A172 (cell line): ENCODE measurements at places on chromosomes 4 and X. TPM values are rescaled to one million over a fixed set of nuclear protein-coding genes. Genes with fewer than 3 reads are reported as not detected.

GUCY1A1 gene
- 0.05 and 2.9 TPM in 2 replicates for total RNA-seq

DDIT4L gene
- total RNA-seq: 2.1 and 2.2 TPM in 2 replicates

HSFX4 gene
- not detected in 2 replicates for total RNA-seq

MYOZ2 gene
- 0.10 TPM in 1 of 2 replicates, not detected in the other for total RNA-seq

TEX13B gene
- total RNA-seq: not detected in 2 replicates

CYP2U1 gene
- 13.1 and 15.7 TPM in 2 replicates for total RNA-seq

CFAP47 gene
- 0.17 and 0.26 TPM in 2 replicates for total RNA-seq

DGKK gene
- not detected in 2 replicates for total RNA-seq

KCND1 gene
- 0.67 and 0.91 TPM in 2 replicates for total RNA-seq

APOOL gene
- total RNA-seq: 8.3 and 14.1 TPM in 2 replicates

HSFX2 gene
- total RNA-seq: not detected in 2 replicates

FANCB gene
- total RNA-seq: 15.2 TPM in 2 replicates

ALB gene
- not detected in 2 replicates for total RNA-seq

TBX22 gene
- total RNA-seq: not detected in 2 replicates

CCKAR gene
- not detected in 2 replicates for total RNA-seq

YIPF7 gene
- not detected in 2 replicates for total RNA-seq

TMPRSS11D gene
- total RNA-seq: not detected in 2 replicates

VGLL1 gene
- total RNA-seq: not detected in 2 replicates

PLS3 gene
- 72.6 and 80.5 TPM in 2 replicates for total RNA-seq

GRCh38 chr4:23365086-23365485 lies 524.8 kb downstream of the PPARGC1A start:
- DNase-seq: no peak

DNA sequence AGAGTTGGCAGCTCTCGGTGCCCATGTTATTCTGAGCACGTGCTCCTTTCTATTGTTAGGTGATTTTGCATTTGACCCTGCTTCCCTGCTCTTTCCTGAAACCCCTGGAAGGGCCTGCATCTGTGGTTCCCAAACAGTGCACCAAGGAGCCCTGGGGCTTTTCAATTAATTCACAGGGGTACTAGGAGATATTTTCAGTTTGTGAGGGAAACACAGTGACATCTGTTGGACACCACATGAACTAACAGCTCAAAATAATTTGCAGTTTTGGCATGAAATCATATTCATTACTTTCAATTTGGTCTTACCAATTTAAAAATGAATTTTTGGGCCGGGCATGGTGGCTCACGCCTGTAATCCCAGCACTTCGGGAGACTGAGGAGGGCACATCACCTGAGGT lies 156.6 kb downstream of the GATB start:
- peak; percentile 19 for DNase-seq

DNA sequence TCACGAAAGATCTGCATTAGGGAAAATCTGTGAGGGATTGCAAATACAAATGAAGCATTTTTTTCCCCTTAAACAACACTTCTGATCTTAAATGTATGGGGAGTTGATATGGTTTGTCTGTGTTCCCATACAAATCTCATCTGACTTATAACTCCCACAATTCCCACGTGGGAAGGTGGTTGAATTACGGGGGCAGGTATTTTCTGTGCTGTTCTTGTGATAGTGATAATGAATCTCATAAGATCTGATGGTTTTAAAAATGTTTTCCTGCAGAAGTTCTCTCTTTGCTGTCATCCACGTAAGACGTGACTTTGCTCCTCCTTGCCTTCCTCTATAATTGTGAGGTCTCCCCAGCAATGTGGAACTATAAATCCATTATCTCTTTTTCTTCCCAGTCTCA lies 107.4 kb upstream of the KCNIP4 start:
- no peak for DNase-seq

- no peak for DNase-seq
Measured at GRCh38 chrX:106479920-106480319, 131.9 kb upstream of the RADX start.

DNA sequence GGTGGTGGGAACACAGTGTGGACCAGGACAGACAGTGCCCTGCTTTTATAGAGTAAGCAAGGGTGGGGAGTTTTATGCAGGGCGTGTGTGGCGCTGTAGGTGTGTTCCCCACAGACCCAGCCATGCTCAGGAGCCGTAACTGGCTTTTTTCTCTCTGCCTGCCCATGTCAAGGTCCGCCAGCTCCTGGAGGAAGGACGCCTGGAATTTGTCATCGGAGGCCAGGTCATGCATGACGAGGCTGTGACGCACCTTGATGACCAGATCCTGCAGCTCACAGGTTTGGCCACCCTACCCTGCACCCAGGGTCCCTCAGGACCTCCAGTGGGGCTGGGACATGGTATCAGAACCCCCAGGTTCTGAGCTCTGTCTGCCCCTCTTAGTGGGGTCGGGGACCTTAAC lies 3.2 kb downstream of the MAN2B2 start:
- no peak for DNase-seq

DNA sequence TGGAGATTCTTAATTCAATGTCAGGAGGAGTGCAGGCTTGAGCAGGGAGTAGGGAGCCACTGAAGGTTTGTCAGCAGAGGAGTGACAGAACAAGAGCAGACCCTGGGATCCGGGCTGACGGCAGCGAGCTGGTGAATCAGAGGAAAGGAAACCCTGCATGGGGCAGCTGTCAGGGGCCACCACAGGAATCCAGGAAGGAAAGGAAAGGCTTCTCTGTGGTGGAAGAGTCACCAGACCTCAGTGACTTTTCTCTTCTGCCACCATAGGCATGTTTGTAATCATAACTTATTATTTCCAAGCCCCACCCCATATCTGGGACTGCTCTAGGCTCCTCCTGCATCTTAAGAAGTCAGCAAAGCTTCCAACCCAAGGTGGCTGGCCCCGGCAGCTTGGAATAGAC lies 150.9 kb downstream of the BCOR start:
- peak; percentile 93 for DNase-seq

DNA sequence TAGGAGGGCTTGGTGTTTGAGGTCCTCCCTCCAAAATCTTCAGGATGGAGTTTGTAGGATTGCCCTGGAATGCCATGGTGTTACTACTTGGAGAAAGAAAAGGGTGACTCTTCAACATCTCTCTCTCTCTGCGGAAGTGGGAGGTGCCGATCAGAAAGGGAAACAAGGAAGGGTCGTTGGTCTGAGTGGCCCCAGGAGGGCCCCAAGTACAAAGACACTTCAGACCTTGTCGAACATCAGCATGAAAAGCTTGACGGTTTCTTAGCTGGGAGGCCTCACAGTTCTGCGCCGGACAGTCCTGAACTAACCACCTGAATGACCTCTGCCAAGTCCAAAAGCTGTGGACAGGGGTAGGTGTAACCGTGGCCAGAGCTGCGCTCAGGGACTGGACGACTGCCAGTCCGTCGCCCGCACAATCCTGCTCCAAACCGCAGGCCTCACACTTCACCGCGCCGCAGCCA lies 646 bp upstream of the GSX2 start:
- DNase-seq: no peak

- no peak for DNase-seq
Measured at GRCh38 chr4:60432911-60433310, 767.2 kb upstream of the ADGRL3 start.

GRCh38 chr4:54050214-54050904 lies 14.0 kb downstream of the CHIC2 start:
- peak; percentile 49 for DNase-seq

- no peak for DNase-seq
Measured at GRCh38 chr4:142085513-142086292, 449.3 kb downstream of the IL15 start.

DNA sequence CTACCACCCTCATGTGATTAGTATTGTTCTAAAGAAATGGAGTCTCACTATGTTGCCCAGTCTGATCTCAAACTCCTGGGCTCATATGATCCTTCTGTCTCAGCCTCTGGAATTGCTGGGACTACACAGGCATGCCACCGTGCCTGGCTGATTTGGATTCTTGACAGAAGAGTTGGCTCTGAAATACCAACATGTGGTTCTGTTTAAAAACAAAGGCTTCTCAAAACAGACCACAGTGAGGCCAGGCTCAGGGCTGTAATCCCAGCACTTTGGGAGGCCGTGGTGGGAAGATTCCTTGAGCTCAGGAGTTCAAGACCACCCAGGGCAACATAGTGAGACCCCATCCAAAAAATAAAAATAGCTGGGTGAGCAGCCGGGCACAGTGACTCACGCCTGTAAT lies 126.7 kb downstream of the DHRSX start:
- no peak for DNase-seq

- no peak for DNase-seq
Measured at GRCh38 chr4:176193938-176194337, 1.4 kb downstream of the SPATA4 start.

DNA sequence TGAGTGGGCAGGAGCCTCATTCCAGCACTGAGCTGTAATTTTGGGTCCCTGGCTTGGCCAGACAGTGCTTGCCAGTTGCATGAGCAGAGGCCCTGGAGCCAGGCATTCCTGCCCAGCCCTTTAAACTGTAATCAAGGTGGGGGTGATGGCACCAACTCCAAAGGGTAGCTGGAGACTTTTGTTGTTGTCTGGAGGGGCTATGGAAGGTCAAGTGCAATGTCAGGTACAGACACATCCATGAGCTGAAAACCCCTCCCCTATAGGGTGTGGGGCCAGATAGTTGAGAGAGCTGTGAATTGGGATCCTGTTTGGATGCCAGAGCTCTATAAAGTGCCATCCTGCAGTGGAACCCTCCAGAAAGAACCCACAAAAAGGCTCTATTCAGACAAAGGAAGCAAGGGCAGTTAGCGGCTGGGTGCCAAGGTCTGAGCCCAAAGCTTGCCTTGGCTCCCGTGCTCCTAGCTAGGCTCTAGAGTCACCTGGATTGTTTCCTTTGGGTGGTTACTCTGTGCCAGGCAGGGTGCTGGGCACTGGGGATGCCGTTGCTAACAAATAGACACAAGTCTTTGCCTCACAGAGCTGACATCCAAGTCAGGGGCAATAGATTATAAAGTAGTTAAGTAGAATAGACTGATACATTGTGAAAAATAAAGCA lies 163.0 kb downstream of the EFNB1 start:
- no peak for DNase-seq

GRCh38 chr4:84032372-84032771 lies 466.7 kb downstream of the NKX6-1 start:
- no peak for DNase-seq

DNA sequence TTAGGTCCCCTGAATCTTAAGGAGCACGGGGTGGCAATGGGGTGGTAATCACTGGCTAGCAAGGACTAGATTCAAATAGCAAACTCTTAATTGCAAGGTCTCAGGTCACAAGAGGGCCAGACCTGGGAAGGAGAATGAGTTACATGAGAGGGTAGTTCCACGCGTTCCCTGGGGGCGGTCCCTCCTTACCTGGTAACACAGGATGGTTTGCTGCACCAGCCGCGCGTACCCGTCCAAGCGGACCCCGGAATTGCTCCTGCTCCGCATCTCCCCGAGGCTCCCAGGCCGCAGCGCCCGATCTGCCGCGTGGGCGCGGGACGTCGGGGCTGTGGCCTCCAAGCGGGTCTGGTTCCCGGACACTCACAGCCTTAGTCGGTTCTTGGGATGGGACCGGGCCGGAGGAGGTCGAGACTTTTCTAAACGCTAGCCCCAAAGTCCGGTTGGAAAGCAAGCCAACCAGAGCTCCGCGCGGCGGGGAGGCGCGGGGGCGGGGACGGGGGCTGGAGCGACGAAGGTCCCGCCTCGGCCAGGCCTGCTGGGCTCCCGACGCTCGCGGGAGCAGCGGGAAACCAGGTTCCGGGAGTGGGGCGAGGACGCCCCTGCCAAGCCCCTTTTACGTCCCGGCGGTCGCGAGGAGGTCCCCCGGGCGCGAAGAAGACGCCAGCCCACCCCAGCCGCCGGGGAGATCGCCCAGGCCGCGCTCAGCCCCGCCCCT lies at the start of gene PHKA2:
Gene PHKA2, minus strand, starts transcription at position 449 of the 715 bp plus-strand sequence. Its CDS starts 182 bp downstream, at position 267.
- peak; percentile 30 for DNase-seq

- DNase-seq: peak; percentile 66
Measured at GRCh38 chr4:112938461-112939058, 110.9 kb upstream of the ANK2 start.

GRCh38 chrX:100911731-100912130 lies 17.0 kb downstream of the XKRX start:
- DNase-seq: no peak

GRCh38 chr4:17189401-17189720 lies 290.9 kb upstream of the LDB2 start:
- DNase-seq: no peak

GRCh38 chrX:129449148-129449547 lies 74.1 kb downstream of the SMARCA1 start:
- no peak for DNase-seq

- peak; percentile 82 for DNase-seq
Measured at GRCh38 chrX:153726286-153727122, 1.8 kb downstream of the ABCD1 start.

- DNase-seq: no peak
Measured at GRCh38 chr4:120293341-120293740, 226.7 kb upstream of the MAD2L1 start.

DNA sequence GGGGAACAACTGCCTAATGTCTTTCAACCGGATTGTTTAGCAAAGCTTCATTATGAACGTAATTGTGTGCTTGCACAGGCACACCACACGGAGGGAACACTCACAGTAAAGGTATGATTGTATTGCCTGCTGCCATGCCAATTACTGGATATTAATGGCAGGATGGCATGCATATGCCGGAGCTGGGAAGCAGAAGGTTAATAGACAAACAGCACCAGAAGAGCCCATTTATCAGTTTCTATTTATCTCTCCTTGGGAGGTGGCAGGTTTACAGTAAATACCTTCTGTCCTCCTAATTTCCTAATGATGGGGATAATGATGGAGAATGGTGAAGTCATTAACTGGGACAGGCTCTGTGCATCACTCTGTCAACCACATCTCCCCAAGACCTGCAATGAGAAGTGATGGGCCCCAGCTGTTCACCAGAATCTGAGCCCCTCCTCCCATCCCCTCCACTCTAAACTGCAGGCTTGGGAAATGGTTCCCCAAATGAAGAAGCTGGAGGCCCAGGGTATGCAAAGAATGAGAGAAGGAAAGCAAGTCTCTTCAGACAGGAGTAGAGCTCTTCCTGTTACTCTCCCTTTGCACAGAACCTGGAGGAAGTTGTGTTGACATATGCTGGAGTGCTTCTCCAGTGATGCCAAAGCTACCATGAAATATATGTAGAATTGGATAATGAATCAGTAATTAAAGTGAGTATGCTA lies 160.8 kb downstream of the NAA11 start:
- DNase-seq: no peak

- DNase-seq: no peak
Measured at GRCh38 chr4:128802680-128803628, 6.5 kb upstream of the JADE1 start.

GRCh38 chr4:46484881-46485280 lies 95.0 kb upstream of the GABRA2 start:
- no peak for DNase-seq

- no peak for DNase-seq
Measured at GRCh38 chrX:136656361-136656964, 8.5 kb downstream of the CD40LG start.

- DNase-seq: no peak
Measured at GRCh38 chr4:10639100-10639499, 45.5 kb downstream of the CLNK start.

GRCh38 chr4:6394671-6395081 lies 77.7 kb downstream of the PPP2R2C start:
- no peak for DNase-seq

- no peak for DNase-seq
Measured at GRCh38 chr4:24003926-24004325, 114.1 kb upstream of the PPARGC1A start.

DNA sequence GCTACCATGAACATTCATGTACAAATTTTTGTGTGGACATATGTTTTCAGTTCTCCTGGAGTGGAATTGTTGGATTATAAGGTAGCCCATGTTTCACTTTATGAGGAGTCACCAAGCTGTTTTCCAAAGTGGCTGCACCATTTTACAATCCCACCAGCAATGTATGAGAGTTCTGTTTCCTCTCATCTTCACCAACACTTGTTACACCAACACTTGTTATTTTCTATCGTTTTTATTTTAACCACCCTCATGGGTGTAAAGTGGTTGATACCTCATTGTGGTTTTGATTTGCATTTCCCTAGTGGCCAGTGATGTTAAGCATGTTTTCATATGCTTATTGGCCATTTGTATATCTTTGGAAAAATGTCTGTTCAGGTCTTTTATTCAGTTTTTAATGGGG lies 4.1 kb downstream of the EXOC1 start:
- no peak for DNase-seq
